ENCODE measurements at places on chromosomes 1 and 21. TPM values are rescaled to one million over a fixed set of nuclear protein-coding genes. Genes with fewer than 3 reads are reported as not detected.

GRCh38 chr1:164608651-164609057 is 49.7 kb downstream of the PBX1 start:
- H3K27me3 ChIP-seq: no peaks in the 10 kb centered on the region
- DNase-seq: no peak
- H3K27ac ChIP-seq: no peak overlapping the region
- no peak overlapping the region for H3K4me3 ChIP-seq

DNA sequence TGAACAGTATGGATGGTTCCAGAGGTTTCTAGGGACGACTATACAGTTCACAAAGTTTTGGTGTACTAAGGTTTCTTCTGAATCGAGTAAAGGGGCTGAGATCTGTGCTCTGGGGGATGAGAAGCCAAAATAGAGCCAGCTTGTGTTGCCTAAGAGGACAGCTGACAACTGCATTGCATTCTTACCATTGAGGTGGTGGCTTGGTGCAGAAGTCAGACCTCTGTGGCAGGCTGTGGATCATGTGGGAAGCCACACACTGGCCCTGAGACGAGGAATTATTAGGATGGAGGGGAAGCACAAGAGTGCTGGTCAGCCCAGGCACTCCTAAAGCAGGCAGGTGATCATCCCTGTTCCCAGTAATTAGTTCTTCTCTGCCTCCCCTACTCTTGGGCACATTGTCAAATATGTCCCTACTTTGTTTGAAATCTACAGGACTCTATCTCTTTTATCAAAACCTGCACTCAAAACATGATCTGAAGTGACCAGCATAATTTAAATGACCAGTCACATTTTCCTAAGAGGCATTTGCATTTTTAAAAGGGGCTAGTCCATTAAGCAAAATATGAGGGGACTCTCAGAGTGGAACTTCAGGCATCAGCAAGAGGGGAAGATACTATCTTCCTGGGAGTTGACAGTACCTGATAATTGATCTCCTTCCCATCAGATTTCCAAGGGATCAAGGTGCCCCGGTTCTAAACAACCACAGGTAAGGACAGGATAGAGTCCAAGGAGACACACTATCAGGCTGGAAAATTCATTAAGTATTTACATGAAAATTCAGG is at the start of gene FCRLB:
FCRLB (plus strand) TSS at position 589 of the 782 bp plus-strand sequence. CDS start 1,129 bp downstream, outside the sequence.
- no peak within 1 kb of the TSS for H3K4me3 ChIP-seq
- peaks cover 12% of the 10 kb centered on the region for H3K4me1 ChIP-seq
- H3K36me3 ChIP-seq: no peaks in the 10 kb centered on the region
- DNase-seq: no peak
- H3K27me3 ChIP-seq: no peaks in the 10 kb centered on the region

Gene PCBP3
- 3.1 TPM for total RNA-seq

Gene DNASE2B
- 0.42 TPM for total RNA-seq

DNA sequence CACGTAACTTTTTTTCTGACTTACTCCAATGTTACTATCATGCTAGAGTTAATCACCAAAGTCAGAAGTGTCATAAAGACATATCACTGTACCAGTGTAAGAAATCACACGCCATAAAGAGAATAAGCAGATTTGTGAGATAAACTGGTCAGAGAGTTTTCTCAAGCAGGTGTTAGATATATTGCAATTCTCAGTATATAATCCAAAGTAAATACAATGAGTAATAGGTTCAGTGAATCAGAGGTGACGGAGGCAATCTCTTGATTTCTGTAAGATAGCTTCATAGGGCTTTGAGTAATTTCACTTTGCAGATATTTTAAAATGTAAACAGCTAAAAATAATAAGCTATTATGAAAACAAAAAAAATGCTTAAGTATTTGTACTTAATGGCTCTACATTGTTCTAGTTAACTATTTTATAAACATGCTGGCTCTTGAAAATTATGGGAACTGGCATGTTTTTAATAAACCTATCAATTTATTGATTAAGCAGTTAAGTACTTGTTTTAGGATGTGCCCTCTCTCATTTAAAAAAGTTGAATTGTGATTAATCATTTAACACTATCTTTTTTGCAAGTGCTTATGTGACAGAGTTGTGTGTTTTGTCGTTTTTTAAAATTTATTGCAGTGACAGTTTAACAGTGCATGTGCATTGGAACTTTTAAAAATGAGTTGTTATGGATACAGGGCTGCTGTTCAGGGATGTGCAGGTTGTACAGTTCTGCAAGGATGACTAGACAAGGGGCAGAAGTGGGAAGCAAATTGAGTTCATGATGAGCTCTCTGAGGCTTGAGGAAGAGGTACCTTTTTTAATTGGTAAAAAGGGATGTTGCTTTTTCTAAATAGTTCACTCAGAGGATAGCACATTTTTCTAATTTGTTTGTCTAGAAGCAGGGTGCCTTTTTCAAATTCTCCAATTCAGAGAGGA is 119.1 kb downstream of the USP25 start:
- no peak overlapping the region for H3K27ac ChIP-seq
- DNase-seq: no peak
- no peaks in the 10 kb centered on the region for H3K36me3 ChIP-seq

- DNase-seq: no peak
- no peak overlapping the region for H3K4me3 ChIP-seq
- no peaks in the 10 kb centered on the region for H3K27me3 ChIP-seq
- peaks cover 2% of the 10 kb centered on the region for H3K4me1 ChIP-seq
- no peaks in the 10 kb centered on the region for H3K36me3 ChIP-seq
- no peak overlapping the region for H3K27ac ChIP-seq
Measured at GRCh38 chr1:16042096-16042495, 1.5 kb upstream of the CLCNKB start.

GRCh38 chr1:147618077-147618569 is 52.2 kb downstream of the ACP6 start:
- no peaks in the 10 kb centered on the region for H3K27me3 ChIP-seq
- peaks cover 45% of the 10 kb centered on the region for H3K36me3 ChIP-seq
- no peak overlapping the region for H3K27ac ChIP-seq
- DNase-seq: no peak
- no peak overlapping the region for H3K4me3 ChIP-seq

DNA sequence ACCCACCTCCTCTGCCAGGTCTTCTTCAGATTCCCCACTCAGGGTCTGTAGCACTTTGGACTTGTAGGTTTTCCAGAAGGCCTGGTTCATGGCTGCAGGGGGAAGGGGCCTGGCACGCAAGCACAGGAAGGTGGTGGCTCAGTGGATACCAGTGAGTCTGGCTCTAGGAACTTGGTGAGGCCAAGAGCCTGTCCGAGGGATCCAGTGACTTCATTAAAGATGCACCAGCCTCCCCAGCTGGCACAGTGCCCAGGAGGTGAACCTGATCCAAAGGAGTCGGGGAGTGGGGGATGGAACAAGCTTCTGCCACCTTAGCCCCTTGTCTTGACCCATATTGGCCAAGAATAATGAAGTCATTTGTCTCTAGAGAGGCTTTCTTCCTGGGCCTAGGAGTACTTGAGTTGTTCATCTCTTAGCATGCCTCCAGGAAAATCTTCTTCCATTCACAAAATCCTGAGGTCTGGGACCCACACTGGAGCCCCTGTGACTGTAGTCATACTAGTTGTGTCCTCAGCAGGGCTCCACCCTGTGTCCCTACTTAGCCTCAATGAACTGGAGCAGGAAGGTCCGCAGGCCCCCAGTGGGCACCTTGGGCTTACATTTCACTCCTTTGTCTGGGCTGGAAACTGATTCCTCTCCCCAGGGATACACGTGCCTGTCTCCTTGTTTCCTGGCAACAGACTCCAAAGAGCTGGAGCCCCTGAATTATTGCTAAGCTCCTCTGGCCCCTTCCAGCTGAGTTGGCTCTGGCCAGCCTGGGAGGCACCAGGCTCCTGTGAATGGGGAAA is at the start of gene C1orf232:
C1orf232 (minus strand) TSS at position 554 of the 788 bp plus-strand sequence; CDS start at position 90, 464 bp downstream.
- DNase-seq: no peak
- no peaks in the 10 kb centered on the region for H3K36me3 ChIP-seq
- peak within 1 kb of the TSS; percentile 74 for H3K27ac ChIP-seq
- no peaks in the 10 kb centered on the region for H3K27me3 ChIP-seq
- peaks cover 8% of the 10 kb centered on the region for H3K4me1 ChIP-seq
- peak within 1 kb of the TSS; percentile 96 for H3K4me3 ChIP-seq

DNA sequence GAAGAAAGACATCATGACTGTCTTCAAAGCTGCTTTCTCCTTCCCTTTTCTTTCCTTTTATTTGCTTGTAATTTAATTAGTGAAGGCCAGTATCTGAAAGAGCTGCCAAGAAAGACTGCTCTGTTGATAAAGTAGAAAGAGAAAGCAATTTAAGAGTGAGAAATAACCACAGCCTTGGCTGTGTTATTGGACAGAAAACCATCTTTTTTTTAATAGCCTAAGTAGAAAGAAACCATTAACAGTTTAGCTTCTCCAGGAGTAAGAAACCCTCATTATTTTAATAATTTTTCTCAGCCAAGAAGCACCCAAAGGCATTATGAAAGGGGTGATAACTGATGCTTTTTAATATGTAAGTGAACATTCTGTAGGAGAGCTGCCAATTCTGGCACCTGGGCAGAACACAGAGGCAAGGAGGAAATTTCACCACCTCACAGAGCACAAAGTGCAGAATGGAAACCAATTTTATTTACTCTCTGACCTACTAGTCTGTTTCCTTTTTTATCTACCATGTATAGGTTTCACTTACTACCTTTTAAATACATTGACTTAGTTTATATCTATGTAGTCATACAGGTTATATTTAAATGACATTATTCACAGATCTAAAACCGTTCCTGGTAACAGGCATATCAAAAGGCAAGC is 703.2 kb downstream of the MRPL39 start:
- no peaks in the 10 kb centered on the region for H3K4me1 ChIP-seq
- H3K27ac ChIP-seq: no peak overlapping the region
- DNase-seq: no peak
- H3K27me3 ChIP-seq: no peaks in the 10 kb centered on the region
- no peak overlapping the region for H3K4me3 ChIP-seq

Gene S100A7A
- total RNA-seq: not detected

- no peaks in the 10 kb centered on the region for H3K36me3 ChIP-seq
- H3K4me3 ChIP-seq: no peak overlapping the region
- H3K27me3 ChIP-seq: no peaks in the 10 kb centered on the region
Measured at GRCh38 chr1:162996261-162996660, 72.9 kb upstream of the RGS4 start.

- no peak for DNase-seq
- H3K4me1 ChIP-seq: no peaks in the 10 kb centered on the region
Measured at GRCh38 chr1:4118746-4119515, 218.9 kb upstream of the C1orf174 start.

Gene HNRNPCL1
- not detected for total RNA-seq

DNA sequence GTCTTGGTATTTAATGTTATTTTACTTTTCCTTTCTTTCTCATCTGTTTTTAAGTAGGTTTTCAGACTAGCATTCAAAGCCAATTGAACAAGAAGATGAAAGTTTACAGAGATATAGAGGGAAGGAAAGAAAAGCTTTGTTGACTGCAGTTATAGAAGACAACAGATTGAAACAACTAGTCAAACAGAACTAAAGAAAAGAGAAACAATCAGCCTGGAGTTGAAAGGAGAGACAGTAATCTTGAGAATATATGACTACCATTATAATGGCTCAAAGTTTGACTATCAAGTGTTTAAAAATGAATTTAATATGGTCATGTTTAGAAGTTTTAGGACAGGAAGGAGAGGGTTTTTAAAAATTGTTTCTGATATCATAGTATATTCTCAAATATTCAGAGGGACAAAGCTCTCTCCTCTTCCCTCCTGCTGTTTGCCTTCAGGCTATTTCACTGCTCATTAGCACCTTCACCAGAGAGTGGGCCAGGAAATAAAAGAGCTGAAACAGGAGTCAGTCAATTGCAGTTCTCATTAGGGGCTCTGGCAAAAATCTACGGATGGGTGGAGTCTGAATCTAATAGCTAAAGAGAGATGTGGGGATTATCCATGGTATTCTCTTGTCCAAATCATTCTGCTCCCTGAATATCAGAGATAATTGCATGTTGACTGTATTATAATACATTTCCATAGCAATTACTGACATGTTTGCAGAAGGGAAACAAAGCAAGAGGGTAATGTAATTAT is 577.8 kb downstream of the BRINP3 start:
- no peaks in the 10 kb centered on the region for H3K27me3 ChIP-seq
- no peak overlapping the region for H3K27ac ChIP-seq
- H3K4me3 ChIP-seq: no peak overlapping the region

DNA sequence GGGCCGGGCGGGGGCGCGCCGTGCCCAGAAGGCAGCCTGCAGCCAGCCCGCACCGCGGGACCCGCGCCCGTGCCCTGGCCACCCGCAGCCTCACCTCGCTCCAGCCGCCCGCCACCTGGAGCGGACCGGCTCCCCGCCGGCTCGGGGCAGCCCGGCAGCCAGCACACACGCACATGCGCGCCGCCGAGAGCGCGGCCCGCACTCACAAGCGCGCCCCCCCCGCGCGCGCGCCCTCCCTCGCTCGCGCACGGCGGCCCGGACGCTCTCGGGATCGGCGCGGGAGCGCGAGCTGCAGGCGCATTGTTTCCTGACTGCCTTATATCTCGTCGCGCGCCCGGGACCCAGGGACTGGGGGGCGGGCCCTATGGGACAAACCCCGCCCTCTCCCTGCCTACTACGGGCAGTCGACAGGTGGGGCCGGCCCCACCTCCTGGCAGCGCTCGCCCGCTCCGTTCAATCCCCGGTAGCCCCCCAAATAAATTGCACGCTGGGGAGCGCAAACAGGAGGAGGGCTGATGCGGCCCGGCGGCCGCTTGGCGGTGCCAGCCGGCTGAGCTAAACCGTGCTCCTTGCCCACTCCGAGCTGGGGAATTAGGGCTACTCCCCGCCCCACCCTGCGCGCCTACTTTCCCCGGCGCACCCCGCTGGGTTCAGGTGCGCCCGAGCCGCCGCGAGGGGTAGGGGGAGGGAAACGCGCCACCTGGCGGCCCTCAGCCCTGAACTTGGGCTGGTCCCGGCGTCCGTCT is at the start of gene MYCL:
MYCL (minus strand) TSS at position 204 of the 746 bp plus-strand sequence. CDS start 483 bp downstream, outside the sequence.
- no peaks in the 10 kb centered on the region for H3K36me3 ChIP-seq
- H3K27ac ChIP-seq: peak within 1 kb of the TSS; percentile 58
- H3K4me3 ChIP-seq: peak within 1 kb of the TSS; percentile 76
- H3K4me1 ChIP-seq: peaks cover 33% of the 10 kb centered on the region

DNA sequence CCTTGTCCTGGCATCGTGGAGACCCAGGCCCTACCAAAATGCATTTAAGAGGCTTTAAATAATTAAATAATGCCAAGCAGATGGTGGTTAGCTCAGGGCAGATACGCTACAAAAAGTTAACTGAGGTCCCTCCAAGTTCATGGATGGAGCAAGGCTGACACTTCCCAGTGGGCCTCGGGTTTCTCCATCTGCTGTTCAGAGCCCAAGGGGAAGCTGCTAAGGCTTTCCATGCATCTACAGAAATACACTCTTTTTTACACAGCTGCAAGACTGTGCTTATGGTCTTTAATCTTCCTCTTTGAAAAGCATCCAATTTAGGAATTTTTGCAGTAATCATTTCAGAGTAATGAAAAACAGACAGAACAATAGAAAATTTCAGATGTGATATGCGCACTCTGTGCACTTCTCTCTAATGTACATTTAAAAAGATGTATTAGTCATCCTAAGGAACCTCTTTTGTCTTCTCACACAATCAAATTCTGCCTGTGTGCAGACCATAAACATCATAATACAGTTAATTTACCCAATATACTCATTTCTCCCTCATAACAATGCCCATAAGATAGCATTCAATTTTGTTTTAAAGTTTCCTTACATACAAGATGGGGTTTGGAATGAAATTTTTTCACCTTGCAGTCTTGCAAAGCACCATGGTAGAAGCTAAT is 173.2 kb upstream of the ATP1B1 start:
- H3K4me3 ChIP-seq: no peak overlapping the region
- DNase-seq: no peak
- no peak overlapping the region for H3K27ac ChIP-seq
- no peaks in the 10 kb centered on the region for H3K27me3 ChIP-seq

Gene SLFNL1
- 0.20 TPM for total RNA-seq

Gene KLHL12
- total RNA-seq: 33.8 TPM

Gene PTGFR
- not detected for total RNA-seq

- H3K4me1 ChIP-seq: no peaks in the 10 kb centered on the region
- peaks cover 4% of the 10 kb centered on the region for H3K36me3 ChIP-seq
- no peak for DNase-seq
Measured at GRCh38 chr1:85042413-85042812, 5.9 kb downstream of the MCOLN3 start.

All from HCT116 (cell line).